ENCODE measurements at places on chromosomes 1 and 21.

DNA sequence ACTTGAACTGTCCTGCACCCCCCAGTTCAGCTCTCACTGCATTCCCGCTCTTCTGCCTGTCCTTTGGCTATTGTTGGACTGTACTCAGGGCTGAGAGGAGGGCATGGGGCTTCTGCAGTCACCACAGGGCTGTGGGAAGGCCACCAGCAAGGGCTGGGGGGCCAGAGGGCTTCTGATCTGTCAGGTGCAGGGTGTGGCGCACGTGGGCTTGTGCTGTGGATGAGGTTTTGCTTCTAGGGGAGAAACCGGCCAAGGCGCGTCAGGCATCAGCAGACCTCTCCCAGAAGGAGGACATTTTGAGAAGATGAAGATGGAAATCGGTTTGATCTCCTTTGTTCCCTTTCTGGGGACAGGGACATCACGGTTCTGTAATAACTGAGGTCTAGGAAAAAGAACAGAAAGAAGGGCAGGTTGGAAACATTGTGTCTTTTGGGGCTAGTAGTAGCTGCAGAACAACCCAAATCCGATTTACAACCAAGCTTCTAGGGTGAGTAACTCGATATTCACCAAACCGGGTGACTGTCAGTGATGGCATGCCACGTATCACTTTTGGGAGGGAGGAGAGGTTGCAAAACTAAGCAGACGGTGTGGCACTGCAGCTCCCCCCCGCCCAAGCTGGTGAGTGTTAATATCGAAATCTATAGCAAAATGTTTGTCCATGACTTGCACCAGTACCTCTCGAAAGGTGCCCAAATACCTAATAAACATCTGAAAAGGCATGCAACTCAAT, 40.9 kb downstream of the AGPAT3 start:
- H3K27ac ChIP-seq, result no peak overlapping the region
- no peaks in the 10 kb centered on the region for H3K4me1 ChIP-seq
- H3K27me3 ChIP-seq, result no peaks in the 10 kb centered on the region
- H3K4me3 ChIP-seq, result no peak overlapping the region
- no peaks in the 10 kb centered on the region for H3K36me3 ChIP-seq

GRCh38 chr1:160827418-160827817, 31.4 kb downstream of the LY9 start:
- no peaks in the 10 kb centered on the region for H3K27me3 ChIP-seq
- no peaks in the 10 kb centered on the region for H3K4me1 ChIP-seq
- H3K27ac ChIP-seq, result no peak overlapping the region
- DNase-seq, result no peak

DNA sequence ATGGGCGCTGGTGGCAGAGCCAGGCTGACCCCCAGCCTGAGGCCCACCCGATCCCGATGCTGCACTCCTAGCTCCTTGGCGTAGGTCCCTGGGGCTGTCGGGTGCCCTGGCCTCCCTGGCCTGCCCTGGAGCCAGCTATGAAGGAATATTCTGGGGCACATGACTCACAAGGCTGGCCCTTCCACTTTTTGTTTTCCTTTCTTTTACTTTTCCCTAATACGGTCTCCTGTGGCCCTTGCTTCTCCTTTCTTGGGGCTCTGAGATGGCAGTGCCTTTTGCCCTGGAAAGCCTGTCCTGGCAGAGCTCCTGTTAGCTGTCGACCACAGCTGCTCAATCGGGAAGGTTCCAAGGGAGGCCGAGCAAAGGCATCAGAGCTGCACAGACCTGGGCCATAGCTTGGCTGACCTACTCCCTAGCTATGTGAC, 22.1 kb downstream of the ARHGEF10L start:
- peak overlapping the region; percentile 63 for H3K27ac ChIP-seq
- H3K27me3 ChIP-seq, result no peaks in the 10 kb centered on the region
- no peak overlapping the region for H3K4me3 ChIP-seq
- no peak for DNase-seq
- H3K36me3 ChIP-seq, result no peaks in the 10 kb centered on the region
- peaks cover 71% of the 10 kb centered on the region for H3K4me1 ChIP-seq

- no peak overlapping the region for H3K27ac ChIP-seq
- DNase-seq, result no peak
- H3K4me3 ChIP-seq, result no peak overlapping the region
- no peaks in the 10 kb centered on the region for H3K27me3 ChIP-seq
- no peaks in the 10 kb centered on the region for H3K4me1 ChIP-seq
Measured at GRCh38 chr1:13708380-13708982, 8.5 kb downstream of the PRDM2 start.

DNA sequence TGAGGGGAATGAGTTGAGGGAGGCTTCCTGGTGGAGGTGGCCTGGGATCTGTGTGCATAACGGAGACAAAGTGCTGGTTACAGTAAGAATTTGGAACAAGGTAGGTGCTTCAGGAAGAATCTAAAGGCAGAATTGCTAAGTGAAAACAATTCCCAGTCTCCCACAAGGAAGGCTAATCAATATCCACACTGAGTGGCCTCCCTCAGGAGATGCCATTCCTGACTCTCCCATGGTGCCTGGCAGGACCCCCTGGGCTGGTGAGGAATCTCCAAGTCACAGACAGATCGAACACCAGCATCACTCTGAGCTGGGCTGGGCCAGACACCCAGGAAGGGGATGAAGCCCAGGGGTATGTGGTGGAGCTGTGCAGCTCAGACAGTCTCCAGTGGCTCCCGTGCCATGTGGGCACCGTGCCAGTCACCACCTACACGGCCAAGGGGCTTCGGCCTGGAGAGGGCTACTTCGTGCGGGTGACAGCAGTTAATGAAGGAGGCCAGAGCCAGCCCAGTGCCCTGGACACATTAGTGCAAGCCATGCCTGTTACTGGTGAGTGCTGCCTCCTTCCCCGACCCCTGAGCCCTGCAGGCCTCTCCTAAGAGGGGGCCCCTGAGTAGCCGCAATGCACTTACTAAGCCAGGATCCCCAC, 30.7 kb downstream of the IGFN1 start:
- H3K36me3 ChIP-seq, result no peaks in the 10 kb centered on the region
- H3K4me1 ChIP-seq, result no peaks in the 10 kb centered on the region
- DNase-seq, result no peak
- no peak overlapping the region for H3K4me3 ChIP-seq
- no peak overlapping the region for H3K27ac ChIP-seq

GRCh38 chr1:221667504-221667903, 74.4 kb downstream of the DUSP10 start:
- H3K27me3 ChIP-seq, result no peaks in the 10 kb centered on the region
- DNase-seq, result no peak
- peaks cover 13% of the 10 kb centered on the region for H3K4me1 ChIP-seq
- no peak overlapping the region for H3K27ac ChIP-seq
- no peak overlapping the region for H3K4me3 ChIP-seq

GRCh38 chr1:50702395-50702794, 257.7 kb downstream of the FAF1 start:
- H3K4me1 ChIP-seq, result peaks cover 76% of the 10 kb centered on the region
- no peak overlapping the region for H3K4me3 ChIP-seq
- peak overlapping the region; percentile 17 for H3K27ac ChIP-seq
- H3K27me3 ChIP-seq, result no peaks in the 10 kb centered on the region

DNA sequence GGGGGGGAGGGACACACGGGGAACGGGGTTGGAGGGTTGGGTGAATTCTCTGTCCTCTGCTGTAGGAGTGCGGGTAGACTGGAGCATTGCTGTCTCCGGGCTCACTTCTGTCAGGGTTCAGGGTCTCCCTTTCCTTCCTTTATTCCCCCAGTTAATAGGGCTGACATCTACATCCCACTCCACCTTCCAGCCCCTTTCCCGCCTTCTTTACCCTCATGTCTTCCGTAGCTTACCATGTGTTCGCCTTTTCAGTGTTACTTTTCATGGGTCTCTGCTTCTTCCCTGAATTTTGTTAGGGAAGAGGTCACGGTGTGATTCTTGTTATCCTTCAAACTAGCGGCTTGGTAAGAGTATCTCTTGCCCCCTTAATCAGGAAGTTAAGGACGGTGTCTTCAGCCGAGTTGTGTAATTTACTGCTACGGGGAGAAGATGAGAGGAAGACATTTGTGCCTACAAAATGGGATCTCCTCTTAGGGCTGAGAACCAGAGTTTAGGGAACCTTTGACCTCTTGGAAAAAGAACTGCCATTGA, 917 bp downstream of the RAP1A start:
- no peak overlapping the region for H3K27ac ChIP-seq
- H3K4me3 ChIP-seq, result peak overlapping the region; percentile 86
- DNase-seq, result peak; percentile 45
- H3K27me3 ChIP-seq, result no peaks in the 10 kb centered on the region
- H3K36me3 ChIP-seq, result no peaks in the 10 kb centered on the region
- peaks cover 19% of the 10 kb centered on the region for H3K4me1 ChIP-seq

DNA sequence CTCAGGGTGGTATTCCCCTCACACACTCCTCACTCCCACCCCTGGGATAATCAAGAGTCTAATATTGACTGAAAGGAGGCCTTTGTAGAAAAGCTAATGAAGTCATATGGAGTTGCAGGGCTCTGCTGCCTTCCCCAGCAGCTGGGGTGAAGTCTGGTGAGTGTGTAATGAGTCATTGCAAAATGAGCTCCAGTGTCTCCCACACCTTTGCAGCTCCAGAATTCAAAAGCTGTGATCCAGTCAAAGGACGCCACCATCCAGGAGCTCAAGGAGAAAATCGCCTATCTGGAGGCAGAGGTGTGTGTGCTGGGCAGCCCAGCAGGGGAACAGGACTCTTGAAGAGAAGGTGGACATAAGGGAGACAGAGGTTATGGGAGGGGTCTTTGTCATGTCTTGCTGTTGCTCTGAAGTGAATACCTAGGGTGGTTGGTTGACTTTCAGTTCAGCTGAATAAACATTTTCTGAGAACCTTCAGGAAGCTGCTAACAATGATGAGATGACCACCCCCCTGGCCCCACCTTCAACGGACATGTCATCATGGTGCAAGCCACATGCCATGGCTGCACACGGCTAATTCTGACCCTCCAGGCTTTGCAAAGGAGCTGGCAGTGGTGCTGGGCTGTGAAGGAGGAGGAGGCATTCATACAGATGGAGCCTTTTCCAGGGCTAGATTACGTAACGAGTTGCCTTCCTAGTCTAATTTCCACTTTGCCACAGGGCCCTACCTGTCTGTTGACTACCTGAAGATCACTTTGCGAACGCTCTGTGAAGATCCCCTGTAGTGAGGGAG, 32.2 kb upstream of the SNX27 start:
- no peaks in the 10 kb centered on the region for H3K4me1 ChIP-seq
- no peak overlapping the region for H3K4me3 ChIP-seq
- DNase-seq, result no peak
- H3K27me3 ChIP-seq, result no peaks in the 10 kb centered on the region
- H3K36me3 ChIP-seq, result peaks cover 11% of the 10 kb centered on the region

GRCh38 chr1:208135354-208135753, 108.8 kb downstream of the PLXNA2 start:
- no peak overlapping the region for H3K27ac ChIP-seq
- peaks cover 36% of the 10 kb centered on the region for H3K4me1 ChIP-seq
- H3K27me3 ChIP-seq, result peaks cover 10% of the 10 kb centered on the region

DNA sequence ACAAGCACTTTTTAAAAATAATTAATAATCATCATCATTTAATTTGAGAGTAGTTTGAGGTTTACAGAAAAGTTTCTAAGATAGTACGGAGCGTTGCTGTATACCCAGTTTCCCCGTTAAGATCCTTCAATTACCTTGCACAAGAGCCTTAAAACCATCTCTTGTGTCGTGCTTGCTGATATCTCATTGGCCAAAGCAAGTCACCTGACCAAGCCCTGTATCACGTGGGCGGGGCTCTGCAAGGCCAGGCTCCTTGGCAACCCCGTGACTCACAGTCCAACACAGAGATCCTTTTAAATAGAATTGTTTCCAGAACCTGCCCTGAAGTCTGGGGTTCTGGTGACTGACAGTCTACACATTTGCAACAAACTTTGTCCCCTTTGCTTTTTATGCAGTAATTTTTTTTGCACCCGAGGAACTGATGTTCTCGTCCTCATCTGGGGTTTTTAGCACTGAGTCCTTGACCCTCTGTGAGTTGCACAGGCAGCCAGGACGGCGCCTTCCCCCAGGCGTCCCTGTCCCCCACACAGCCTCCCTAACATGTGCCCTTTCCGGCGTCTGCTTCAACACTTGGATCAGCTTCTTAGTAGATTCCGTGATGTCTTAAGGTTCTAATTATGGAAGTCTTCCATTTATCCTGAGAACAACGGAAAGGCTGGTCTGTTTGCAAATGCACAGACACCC, 183.3 kb upstream of the TMEM51 start:
- H3K4me3 ChIP-seq, result no peak overlapping the region
- H3K27ac ChIP-seq, result no peak overlapping the region
- no peaks in the 10 kb centered on the region for H3K36me3 ChIP-seq
- peak; percentile 65 for DNase-seq

DNA sequence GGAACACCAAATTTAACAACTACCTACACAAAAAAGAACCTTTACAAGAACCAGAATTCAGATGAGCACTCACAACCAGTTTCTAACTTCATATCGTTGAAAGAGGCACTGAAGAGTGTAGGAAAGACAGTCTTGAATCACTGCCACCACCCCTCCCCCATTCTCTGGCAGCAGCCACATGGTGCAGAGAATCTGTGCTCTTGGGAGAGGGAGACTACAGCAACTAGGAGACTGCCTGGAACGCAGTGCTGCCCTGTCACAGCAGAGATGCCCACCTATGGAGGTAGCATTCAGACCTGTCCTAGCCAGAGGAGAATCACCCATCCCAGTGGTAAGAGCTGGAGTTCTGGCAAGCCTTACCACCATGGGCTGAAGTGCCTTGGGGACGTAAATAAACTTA, 7.3 kb downstream of the CCN1 start:
- peaks cover 8% of the 10 kb centered on the region for H3K36me3 ChIP-seq
- H3K27ac ChIP-seq, result no peak overlapping the region
- H3K4me1 ChIP-seq, result peaks cover 24% of the 10 kb centered on the region
- DNase-seq, result no peak
- no peaks in the 10 kb centered on the region for H3K27me3 ChIP-seq
- no peak overlapping the region for H3K4me3 ChIP-seq

DNA sequence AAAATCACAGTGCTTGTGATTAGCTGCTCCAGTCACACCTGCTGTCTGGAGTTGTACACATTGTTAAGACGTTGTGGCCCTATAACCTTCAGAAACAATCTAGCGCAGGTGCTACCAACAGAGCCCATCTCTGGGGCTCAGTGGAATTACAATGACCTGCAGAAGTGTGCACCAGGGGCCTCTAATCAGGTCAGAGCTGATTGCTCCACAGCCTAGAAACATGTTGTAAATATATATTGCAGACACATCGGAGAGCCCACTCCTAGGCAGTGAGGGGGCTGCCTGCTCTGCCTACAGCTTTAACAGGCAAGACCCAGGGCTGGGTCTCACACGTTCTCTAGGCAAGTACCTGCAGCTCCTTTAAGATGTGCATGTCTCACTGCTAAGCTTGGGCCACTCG, 302.0 kb downstream of the SIPA1L2 start:
- H3K4me1 ChIP-seq, result no peaks in the 10 kb centered on the region
- H3K36me3 ChIP-seq, result 0 out of 2 replicates have a peak, but pooled peaks cover 3% of the 10 kb centered on the region
- H3K27me3 ChIP-seq, result no peaks in the 10 kb centered on the region
- no peak overlapping the region for H3K27ac ChIP-seq
- no peak for DNase-seq
- H3K4me3 ChIP-seq, result no peak overlapping the region

GRCh38 chr1:43153443-43153842, 18.6 kb downstream of the EBNA1BP2 start:
- no peak overlapping the region for H3K27ac ChIP-seq
- no peaks in the 10 kb centered on the region for H3K27me3 ChIP-seq
- H3K4me1 ChIP-seq, result peaks cover 7% of the 10 kb centered on the region

DNA sequence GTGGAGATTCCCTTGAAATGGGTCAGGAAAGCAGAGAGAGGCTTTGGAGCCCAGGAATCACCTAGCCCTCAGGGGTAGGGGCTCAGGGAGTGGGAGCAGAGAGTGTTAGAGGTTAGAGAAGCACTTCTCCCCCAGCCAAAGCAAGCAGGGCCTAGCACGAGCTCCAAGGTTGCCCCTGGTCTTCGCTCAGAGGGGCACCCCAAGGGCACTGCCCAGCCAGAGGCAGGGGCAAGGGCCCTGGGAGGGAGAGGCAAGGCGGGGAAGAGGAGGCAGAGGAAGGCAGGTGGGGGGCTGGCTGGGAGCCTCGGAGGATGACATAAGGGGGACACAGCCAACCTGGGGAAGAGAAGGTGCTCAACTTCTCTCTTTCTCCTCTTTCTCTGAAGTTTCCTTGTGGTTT, 71.9 kb downstream of the CASZ1 start:
- H3K4me3 ChIP-seq, result no peak overlapping the region
- no peaks in the 10 kb centered on the region for H3K27me3 ChIP-seq
- H3K4me1 ChIP-seq, result peaks cover 10% of the 10 kb centered on the region
- DNase-seq, result no peak

Measured in GM23338 (cell line).